Cardiac ventricle fibroblast (primary cell): ENCODE measurements at places on chromosomes 13 and 19. TPM values are rescaled to one million over a fixed set of nuclear protein-coding genes. Genes with fewer than 3 reads are reported as not detected.

The PALM3 gene
- total RNA-seq: 0.37 TPM in 1 of 2 replicates, not detected in the other

The FFAR1 gene
- not detected in 2 replicates for total RNA-seq

The TMEM255B gene
- under 0.01 TPM in 1 of 2 replicates, not detected in the other for total RNA-seq

The ENOX1 gene
- 4.1 and 6.3 TPM in 2 replicates for total RNA-seq

The ZNF296 gene
- total RNA-seq: not detected in 2 replicates
